ENCODE measurements at places on chromosomes 2 and 18.

DNA sequence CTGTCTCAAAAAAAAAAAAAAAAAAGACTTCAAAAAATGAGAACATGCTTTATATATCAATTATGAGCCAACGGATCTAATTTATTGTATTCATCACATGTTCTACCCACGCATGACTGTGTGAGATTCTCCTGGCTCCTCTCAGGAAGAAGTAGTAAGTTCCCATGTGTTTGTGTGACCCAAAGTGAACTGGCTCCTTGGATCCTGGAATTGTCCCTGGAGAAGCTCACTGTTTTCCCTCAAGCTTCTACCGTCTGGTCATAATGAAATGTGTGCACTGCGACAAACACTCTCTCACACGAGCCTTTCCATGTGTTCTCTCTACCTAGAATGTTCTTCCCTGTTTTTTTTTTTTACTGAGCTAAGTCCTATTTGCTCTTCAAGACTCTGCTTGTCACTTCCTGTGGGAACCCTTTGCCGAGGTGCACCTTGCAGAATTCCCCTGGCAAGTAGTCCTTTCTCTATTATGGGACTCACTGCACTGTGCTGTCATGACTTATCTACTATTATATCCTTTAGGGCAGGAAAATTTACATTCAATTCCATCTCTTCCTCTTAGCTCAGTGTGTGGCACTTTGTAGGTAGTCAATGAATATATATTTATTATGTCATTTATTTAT lies 83.2 kb upstream of the THOC1 start:
- no peak for DNase-seq

DNA sequence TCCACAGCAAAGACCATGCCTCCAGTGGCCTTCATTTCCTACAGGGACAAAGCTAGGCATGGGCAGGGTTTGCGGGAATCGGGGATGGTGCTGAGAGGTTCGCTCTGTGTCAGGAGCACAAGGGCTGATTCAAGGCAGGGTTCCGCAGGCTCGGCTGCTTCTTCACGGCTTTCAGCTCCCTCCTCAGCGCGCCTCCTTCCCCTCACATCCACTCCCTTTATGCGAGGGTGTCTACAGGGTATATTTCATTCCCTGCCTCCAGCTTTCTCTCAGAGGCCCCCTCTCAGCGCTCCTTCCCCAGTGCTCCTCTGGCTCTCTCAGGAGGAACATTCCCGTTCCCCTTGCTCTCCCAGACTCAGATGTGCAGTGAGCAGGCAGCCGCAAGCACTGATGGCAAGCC lies 78.7 kb upstream of the ASB18 start:
- no peak for DNase-seq

DNA sequence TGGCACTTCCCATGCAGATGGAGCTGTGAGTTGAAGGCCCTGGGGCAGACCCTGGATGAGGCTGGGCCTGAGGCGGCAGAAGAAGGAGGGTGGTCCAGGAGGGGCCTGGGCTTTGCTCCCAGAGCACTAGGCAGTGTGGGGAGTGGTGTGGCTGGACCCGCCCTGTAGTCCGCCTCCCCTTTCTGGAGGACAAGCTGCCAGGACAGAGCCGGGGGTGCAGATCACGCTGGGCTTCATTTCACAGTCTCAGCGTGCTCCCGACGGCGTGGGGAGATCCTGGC lies 49.8 kb downstream of the PTGR3 start:
- no peak for DNase-seq

DNA sequence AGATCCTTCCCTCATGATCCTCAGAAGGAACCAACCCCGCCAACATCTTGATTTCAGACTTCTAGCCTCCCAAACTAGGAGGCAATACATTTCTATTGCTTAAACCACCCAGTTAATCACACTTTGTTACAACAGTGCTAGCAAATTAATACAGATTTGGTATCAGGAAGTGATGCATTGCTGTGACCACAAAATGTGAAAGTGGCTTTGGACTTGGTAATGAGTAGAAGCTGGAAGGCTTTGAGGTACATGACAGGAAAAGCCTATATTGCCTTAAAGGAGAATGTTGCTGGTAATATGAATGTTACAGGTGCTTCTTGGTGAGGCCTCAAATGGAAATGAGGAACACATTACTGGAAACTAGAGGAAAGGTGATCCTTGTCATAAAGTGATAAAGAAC lies 260.3 kb downstream of the SATB2 start:
- no peak for DNase-seq

- no peak for DNase-seq
These were observed 99.9 kb upstream of the FN1 start for GRCh38 chr2:215535741-215536140.

DNA sequence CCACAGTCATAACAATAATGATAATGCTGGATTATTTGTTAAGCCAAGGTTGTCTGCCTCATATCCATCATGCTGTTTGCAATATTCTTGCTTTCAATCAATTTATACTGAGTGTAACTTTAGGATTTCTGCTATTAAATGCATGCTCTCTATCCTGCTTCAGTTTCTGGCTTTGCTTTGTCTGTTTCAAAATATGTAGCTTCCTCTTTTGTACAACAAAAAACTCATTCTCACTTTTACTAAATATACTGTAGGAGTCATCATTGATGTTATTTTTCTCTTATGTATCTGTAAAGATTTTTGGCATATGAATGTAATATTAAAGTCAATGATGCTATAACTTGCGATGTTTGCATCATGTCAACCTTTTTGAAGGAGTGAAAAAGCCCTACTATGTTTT lies 149.3 kb downstream of the GPD2 start:
- no peak for DNase-seq

DNA sequence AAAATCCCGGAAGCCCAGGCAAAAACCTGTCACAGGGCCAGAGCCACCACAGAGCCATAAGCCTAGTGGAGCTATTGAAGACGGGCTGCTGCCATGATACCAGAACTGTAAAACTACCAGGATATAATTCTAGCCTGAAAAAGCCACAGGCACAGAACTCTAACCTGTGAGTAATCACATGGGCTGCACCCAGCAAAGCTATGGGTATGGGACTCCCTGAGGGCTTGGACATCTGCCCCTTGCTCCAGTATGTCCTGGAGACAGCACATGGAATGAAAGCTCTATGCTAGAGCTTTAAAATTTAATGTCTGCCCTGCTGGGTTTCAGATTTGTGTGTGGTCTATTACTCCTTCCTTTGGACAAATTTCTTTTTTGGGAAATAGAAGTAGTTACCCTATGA lies 2183.6 kb upstream of the CELF4 start:
- no peak for DNase-seq

DNA sequence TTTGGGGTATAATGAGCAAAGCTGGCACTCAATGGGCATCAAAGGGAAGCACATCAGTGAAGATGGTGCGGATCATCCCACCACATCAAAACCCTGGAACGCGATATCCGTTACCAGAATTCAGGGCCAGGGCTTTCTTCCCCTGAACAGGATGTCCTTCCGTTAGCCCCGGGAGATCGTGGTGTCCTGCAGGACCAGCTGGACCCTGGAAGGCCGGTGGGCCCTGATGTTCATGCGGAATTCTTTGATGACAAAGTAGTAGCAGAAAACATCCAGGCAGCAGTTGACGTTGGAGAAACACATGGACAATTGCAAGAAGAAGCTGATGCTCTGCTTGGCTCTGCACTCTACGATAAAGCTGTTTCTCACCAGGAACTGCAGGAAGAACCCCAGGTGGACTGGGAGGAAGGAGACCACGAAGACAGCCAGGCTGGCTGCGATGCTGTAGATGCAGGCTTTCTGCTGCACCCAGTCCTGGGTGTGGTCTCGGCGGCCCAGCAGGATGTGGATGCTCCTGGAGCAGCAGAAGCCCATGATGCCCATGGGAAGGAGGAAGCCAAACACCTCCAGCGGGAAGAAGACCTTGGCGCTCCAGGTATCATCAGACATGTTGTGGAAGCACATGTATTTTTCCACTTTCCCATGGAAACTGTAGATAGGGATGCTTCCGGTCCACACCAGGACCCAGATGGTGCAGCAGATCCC lies 15.0 kb downstream of the GPR55 start:
- no peak for DNase-seq

All from AG04449 (cell line).